ENCODE measurements at places on chromosomes 2 and 18.

DNA sequence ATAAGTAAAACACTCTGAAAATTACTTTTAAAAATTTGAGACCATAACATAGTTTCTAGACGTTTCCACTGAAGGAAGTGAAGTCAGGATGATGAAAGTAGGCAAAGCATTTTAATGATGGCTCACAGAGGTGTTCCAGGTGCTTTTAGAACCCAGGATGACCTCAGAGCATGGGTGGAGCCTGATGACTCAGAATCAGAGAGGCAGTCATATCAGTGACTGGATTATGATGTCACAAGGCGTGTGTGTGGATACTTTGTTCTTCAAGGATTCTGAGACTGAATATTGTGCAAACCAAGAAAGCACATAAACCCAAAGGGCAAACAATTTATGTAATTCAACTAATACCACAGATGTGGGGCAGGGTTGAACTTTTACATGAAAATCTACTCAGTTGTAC is 208.0 kb upstream of the FBXO11 start:
- H3K4me3 ChIP-seq = no peak overlapping the region
- no peak for DNase-seq
- peaks cover 18% of the 10 kb centered on the region for H3K4me1 ChIP-seq
- H3K27me3 ChIP-seq = peaks cover 4% of the 10 kb centered on the region
- H3K36me3 ChIP-seq = no peaks in the 10 kb centered on the region

DNA sequence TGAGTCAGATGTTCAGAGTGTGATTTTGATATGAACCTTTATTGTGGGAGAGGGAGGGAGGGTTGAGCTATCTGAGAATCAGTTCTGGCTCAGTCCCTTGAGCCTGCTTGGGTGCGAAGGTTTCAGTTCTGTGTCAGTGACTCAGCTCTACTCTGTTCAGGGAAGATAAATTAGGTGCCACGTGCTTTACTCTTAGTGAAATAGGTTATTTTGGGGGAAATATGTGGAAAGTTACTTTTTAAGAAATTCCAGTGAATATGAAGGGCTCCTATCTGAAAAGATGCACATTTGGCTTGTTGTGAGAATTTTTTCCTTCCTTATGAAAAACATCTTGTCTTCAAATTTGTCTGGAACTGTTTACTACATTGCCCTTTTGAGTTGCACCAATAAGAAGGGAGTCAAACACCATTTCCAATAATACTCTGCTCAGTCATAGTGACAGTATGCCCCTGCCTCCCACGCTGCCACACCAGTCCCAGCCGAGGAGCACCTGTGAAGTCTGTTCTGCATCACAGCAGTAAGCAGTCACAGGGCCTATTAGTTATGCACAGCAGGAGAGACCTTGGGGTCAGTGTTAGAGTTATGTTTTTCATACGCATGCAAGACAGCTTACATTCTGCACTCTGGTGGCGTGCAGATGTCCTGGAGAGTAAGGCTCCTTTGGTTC is 32.8 kb upstream of the DNAH7 start:
- H3K27ac ChIP-seq = no peak overlapping the region
- peaks cover 2% of the 10 kb centered on the region for H3K27me3 ChIP-seq
- peaks cover 5% of the 10 kb centered on the region for H3K4me1 ChIP-seq

DNA sequence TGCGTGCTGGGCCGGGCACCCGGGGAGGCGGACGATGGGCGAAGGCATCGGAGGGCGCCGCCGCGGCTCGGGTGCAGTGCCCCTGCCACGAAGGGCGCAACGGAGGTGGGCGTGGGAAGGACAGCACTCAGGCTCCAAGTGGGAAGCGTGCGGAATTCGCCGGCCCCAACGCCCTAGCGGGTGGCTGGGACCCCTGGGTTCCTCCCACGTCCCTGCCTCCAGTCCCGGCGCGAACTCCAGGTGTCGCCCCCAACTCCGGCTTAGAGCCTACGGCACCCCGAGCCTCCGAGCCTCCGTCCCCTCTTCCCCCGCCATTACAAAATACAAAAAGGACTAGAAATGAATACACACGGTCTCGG is 1.3 kb downstream of the CYP27C1 start:
- peak overlapping the region; percentile 41 for H3K4me3 ChIP-seq
- DNase-seq = no peak
- H3K4me1 ChIP-seq = peaks cover 16% of the 10 kb centered on the region

DNA sequence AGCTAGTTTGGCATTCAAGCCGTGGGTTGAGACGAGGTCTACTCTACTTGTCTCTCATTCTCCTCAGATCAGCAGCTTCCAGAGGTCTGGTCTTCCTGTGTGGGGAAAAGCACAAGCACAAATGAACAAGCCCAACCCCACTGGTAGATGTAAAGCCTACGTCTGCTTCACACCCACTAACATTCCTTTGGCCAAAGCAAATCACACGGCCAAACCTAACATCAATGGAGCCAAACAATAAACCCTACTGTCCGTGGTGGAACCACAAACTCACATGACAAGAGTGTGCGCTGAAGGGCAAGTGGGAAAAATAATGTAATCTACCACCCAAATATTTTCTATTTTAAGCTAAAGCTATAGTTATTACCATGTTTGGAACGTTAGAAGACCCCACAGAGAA is 179.3 kb upstream of the MGAT5 start:
- H3K27ac ChIP-seq = no peak overlapping the region
- H3K4me3 ChIP-seq = no peak overlapping the region
- no peaks in the 10 kb centered on the region for H3K27me3 ChIP-seq
- H3K4me1 ChIP-seq = no peaks in the 10 kb centered on the region
- no peaks in the 10 kb centered on the region for H3K36me3 ChIP-seq
- no peak for DNase-seq

GRCh38 chr2:190714958-190715357 is 66.1 kb downstream of the NAB1 start:
- H3K36me3 ChIP-seq = no peaks in the 10 kb centered on the region
- no peaks in the 10 kb centered on the region for H3K4me1 ChIP-seq
- H3K27me3 ChIP-seq = no peaks in the 10 kb centered on the region
- H3K4me3 ChIP-seq = no peak overlapping the region

DNA sequence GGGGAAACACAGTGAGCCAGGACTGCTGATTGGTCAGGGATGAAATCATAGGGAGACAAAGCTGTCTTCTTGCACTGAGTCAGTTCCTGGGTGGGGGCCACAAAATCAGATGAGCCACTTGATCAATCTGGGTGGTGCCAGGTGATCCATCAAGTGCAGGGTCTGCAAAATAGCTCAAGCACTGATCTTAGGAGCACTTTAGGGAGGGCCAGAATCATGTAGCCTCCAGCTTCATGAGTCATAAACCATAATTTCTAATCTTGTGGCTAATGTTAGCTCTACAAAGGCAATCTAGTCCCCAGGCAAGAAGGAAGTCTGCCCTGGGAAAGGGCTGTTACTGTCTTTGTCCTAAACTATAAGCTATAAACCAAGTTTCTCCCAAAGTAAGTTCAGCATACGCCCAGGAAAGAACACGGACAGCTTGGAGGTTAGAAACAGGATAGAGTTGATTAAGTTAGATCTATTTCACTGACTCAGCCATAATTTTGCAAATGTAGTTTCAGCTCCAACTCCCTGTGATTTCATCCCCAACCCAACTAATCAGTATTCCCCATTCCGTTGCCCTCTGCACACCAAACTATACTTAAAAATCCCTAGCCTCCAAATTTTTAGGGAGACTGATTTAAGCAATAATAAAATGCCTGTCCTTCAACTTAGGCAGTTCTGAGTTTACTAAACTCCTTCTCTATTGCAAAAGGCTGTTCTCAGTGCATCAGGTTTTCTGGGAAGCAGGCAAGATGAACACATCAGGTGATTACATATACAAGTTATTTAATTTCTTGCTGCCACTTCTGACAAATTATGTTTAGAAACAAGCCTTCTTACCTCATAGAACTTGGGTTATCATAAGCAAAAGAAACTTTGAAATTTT is 226.9 kb upstream of the SPOPL start:
- H3K27ac ChIP-seq = no peak overlapping the region
- no peaks in the 10 kb centered on the region for H3K27me3 ChIP-seq
- DNase-seq = no peak
- no peaks in the 10 kb centered on the region for H3K4me1 ChIP-seq
